Neural progenitor cell (in vitro differentiated cells): ENCODE measurements at places on chromosomes 6 and 20.

DNA sequence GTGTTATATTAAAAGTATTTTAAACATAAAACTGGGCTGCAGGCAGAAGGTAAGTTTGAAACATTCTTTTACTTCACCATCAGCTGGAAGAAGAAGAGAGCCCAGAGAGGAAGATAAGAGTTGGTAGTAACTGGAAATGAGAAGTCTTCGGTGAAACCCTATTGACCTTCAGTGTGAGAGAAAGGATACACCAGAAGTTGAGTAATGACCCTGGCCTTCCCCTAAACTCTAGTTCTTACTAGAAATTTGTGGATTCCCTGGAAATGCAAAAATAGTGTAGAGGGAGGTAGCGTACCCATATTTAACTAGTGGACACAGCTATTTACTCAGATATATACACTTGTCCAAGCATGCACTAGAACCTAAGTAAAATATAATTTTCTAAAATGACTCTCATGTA, 8.0 kb upstream of the EPM2A start:
- no peak for DNase-seq

DNA sequence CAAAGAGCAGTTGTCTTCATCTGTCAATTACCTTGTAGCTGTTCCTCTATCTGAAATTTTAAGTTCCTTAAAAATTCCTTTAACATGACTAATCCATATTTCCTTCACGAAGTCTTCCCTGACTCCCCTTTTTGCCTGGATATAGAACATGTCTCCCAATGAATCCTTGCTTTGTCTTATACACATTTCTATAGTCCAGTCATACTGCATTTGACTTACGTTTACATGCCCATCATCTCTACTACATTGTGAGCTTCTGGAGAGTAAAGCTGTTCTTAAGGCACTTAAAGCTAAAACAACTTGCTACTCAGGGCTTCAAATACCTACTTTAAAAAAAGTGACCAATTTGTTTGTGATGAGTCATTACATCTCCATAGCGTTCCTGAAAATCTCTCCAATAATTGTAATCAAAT, 4.9 kb downstream of the REV3L start:
- no peak for DNase-seq

GRCh38 chr6:165910184-165910966, 247.3 kb upstream of the PDE10A start:
- DNase-seq = no peak

DNA sequence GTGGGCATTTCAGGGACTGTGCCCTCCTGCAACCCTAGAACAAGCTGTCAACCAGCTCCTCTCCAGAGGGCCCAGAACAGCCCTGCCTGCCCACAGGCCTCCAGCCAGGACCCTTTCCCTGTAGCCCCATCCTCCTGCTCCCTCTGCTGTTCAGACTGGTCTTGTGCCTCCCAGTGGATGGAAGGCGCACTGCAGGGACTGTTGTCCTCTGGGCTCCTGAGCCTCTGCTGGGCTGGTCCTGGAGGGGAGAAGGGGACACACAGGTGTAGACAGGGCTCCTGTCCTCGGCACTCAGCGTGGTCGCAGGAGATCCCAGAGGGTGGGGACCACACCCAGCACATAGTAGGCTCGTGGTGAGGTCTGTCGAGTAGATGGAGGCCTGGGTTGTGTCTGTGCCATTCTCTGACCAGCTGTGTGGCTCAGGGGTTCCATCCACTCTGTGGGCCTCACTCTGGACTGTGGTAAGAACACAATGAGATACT, 11.5 kb downstream of the ITPR3 start:
- peak; percentile 87 for DNase-seq

GRCh38 chr6:2192976-2193375, 52.4 kb downstream of the GMDS start:
- no peak for DNase-seq

- DNase-seq = no peak
Observed at GRCh38 chr6:78861509-78861908, 5.8 kb upstream of the IRAK1BP1 start.

- no peak for DNase-seq
Observed at GRCh38 chr6:5695260-5696245, 311.2 kb downstream of the NRN1 start.

GRCh38 chr6:105384004-105384403, 18.9 kb downstream of the PREP start:
- DNase-seq = no peak

- no peak for DNase-seq
Observed at GRCh38 chr6:139919107-139920026, 544.9 kb upstream of the CITED2 start.
